CD4-positive, alpha-beta memory T cell (primary cell): ENCODE measurements at places on chromosomes 3 and 15. TPM values are rescaled to one million over a fixed set of nuclear protein-coding genes. Genes with fewer than 3 reads are reported as not detected.
A peak's percentile ranks its signal among the peaks of the same experiment; 100 is the strongest.

GRCh38 chr15:68298882-68299381, 21.4 kb downstream of the FEM1B start:
- peak overlapping the region; percentile 46 for H3K4me3 ChIP-seq
- DNase-seq: peak; percentile 44
- no peaks in the 10 kb centered on the region for H3K27me3 ChIP-seq
- no peaks in the 10 kb centered on the region for H3K36me3 ChIP-seq

DNA sequence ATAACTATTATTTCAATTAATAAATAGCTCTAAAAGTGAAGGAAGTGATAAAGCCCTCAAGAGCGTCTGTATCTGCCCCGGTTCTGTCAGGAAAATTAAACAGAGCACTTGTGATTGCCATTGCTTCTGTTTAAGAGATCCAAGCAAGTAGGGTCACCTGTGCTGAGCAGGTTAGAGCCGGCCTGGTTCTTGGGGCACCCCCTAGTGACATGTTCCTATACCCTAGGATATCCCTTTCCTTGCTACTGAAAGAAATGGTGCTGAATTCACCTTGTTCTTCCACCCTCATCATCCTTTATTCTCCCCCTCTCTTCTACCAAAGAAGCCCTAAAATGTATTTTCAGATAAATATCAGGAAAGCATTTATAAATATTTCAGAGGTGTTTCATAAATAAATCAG, 323.5 kb downstream of the RORA start:
- H3K27ac ChIP-seq: no peak overlapping the region
- H3K4me1 ChIP-seq: no peaks in the 10 kb centered on the region
- no peaks in the 10 kb centered on the region for H3K36me3 ChIP-seq
- no peak overlapping the region for H3K4me3 ChIP-seq

DNA sequence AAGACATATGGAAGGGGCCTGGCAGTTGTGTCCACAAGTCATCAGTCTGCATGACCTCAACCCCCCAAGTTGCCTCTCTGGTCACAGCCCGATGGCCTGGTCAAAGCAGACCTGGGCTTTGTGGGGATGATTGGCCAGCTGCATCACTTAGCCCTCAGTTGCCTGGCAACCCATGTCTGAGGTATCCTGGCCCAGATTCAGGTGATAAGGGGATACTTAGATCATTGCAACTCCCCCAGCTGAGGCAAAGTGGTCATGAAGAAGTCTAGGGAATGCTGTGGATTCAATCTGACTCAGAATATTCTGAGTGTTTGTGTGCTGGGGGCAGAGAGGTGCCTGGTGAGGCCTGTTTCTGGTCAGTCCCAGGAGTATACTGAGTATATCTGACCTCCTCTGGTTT, 5.0 kb downstream of the GPR156 start:
- DNase-seq: no peak
- no peaks in the 10 kb centered on the region for H3K4me1 ChIP-seq
- no peaks in the 10 kb centered on the region for H3K36me3 ChIP-seq
- H3K27ac ChIP-seq: no peak overlapping the region

The PAQR5 gene
- not detected for polyA plus RNA-seq

GRCh38 chr3:194081826-194082225, 54.1 kb upstream of the HES1 start:
- H3K4me3 ChIP-seq: no peak overlapping the region
- H3K27me3 ChIP-seq: no peaks in the 10 kb centered on the region
- H3K4me1 ChIP-seq: no peaks in the 10 kb centered on the region
- no peaks in the 10 kb centered on the region for H3K36me3 ChIP-seq
- H3K27ac ChIP-seq: no peak overlapping the region

The CFAP100 gene
- polyA plus RNA-seq: not detected

DNA sequence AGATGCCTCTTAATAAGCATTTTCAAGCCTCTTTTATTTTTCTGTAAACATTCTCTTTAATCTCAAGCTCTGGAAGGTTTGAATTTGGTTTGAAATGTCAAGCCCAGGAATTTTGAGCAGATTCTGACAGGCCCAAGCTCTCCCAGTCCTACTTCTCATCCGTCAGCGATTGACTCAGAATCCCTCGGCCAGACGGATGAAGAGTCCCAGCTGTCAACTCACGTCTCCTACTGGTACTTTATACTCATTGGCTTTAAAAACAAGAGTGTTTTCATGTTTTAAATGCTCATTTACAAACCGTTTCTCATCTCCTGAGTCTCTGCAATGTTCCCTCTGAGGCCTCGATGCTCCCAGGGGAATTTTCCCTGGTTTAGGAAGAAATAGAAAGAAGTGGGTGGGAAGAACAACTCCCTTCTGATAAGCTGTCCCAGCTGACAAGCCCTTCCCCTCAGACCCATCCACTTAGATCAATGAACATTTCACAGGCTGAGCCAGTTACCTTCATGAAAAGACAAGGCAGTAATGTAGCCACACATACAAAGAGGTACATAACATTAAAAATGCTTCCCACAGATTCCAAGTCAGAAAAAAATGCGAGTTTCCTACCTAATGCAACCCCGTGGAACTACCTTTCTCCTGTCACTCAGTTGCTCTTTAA, 478.2 kb upstream of the DPH6 start:
- H3K27me3 ChIP-seq: no peaks in the 10 kb centered on the region
- no peaks in the 10 kb centered on the region for H3K36me3 ChIP-seq
- no peak for DNase-seq
- no peak overlapping the region for H3K4me3 ChIP-seq
- H3K27ac ChIP-seq: no peak overlapping the region

DNA sequence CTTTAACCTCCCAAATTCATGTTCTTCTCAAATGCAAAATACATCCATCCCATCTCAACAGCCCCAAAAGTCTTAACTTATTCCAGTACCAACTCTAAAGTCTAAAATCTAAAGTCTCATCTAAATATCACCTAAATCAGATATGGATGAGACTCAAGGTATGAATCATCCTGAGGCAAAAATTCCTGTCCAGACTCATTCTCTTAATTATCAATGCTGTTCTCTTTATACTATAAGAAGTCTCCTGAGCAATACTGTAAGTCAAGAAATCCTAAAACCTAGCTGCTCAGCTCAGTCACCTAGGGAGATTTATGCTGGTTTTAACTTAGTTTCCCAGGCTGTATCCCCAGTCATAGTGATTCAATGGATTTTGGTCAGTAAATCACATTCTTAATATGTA, 11.1 kb downstream of the RAD18 start:
- H3K27me3 ChIP-seq: no peaks in the 10 kb centered on the region
- H3K36me3 ChIP-seq: no peaks in the 10 kb centered on the region
- no peak overlapping the region for H3K4me3 ChIP-seq
- no peak for DNase-seq
- H3K27ac ChIP-seq: no peak overlapping the region

DNA sequence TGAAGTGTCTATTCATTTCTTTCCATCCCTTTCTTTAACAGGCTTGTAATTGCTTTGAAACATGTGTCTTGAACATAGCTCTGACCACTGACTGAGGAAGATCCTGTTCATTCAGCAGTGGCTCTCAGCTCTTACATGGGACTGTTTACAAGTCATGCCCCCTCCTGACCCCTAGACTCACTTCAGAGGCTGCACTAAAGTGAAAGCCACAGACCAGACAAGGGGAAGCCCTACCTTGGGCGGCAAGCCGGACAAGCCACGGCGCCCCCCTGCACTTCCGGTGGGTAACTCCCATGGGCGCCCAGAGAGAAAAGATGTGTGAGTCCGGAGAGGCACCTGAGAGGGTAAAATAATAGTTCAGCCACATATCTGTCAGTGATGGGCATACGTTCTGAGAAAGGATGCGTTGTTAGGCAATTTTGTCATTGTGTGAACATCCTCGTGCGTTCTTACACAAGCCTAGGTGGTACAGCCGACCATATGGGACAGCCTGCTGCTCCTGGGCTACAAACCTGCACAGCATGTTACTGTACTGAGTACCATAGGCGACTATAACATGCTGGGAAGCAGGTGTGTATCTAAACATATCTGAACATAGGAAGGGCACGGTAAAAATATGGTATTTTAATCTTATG, 116.2 kb downstream of the CHSY1 start:
- no peak overlapping the region for H3K4me3 ChIP-seq
- no peaks in the 10 kb centered on the region for H3K27me3 ChIP-seq
- no peak overlapping the region for H3K27ac ChIP-seq
- H3K4me1 ChIP-seq: peaks cover 18% of the 10 kb centered on the region

- H3K4me1 ChIP-seq: peaks cover 19% of the 10 kb centered on the region
- DNase-seq: no peak
- no peaks in the 10 kb centered on the region for H3K27me3 ChIP-seq
- H3K4me3 ChIP-seq: no peak overlapping the region
- no peak overlapping the region for H3K27ac ChIP-seq
- peaks cover 17% of the 10 kb centered on the region for H3K36me3 ChIP-seq
Observed at GRCh38 chr3:184311633-184312032, 2.8 kb upstream of the EIF4G1 start.

The CCR2 gene
- 64.7 TPM for polyA plus RNA-seq

DNA sequence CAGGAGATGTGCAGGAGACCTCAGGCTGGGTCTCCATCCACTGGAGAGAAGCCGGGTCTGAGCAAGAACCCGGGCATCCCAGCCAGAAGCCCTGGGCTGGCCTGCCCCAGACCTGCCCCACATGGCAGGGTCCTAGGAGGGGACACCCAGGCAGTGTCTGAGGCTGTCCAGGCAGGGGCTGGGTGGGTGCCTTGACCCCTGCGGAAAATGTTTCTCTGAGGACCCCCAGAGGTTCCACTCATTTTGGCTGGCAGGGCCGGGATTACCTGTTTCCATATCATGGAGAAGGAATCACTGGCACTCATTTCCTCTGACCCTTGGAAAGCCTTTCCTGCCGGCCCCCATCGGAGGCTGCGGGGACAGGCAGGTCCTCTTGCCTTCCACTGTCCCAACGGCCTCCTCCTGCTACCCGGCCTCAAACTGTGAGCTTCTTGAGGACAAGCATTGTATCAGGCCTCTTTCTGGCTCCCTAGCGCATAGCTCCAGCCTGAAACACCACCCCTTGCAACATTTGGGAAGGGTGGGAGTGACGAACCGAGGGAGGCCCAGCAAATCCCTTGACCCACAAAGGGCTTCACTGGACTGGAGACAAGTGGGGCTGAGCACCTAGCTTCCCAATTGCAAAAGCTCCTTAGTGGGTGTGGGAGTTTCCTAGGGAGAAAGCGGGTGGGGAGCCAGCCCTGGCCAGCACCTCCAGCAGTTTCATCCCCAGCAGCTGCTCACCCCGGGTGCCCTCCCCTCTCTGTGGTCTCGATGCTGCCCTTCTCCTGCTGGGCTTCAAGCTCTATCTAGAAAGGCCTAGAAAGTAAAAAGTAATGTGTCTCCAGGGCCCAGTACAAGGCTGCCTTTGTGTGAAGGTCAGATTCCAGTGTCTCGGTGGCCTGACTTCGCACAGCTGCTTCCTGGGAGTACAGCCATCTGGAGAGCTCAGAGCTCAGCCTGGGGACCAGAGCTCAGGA, 29.7 kb downstream of the ACSBG1 start:
- H3K4me1 ChIP-seq: no peaks in the 10 kb centered on the region
- no peak overlapping the region for H3K27ac ChIP-seq
- DNase-seq: no peak
- H3K27me3 ChIP-seq: no peaks in the 10 kb centered on the region
- H3K36me3 ChIP-seq: no peaks in the 10 kb centered on the region

The GLT8D1 gene
- 68.8 TPM for polyA plus RNA-seq

DNA sequence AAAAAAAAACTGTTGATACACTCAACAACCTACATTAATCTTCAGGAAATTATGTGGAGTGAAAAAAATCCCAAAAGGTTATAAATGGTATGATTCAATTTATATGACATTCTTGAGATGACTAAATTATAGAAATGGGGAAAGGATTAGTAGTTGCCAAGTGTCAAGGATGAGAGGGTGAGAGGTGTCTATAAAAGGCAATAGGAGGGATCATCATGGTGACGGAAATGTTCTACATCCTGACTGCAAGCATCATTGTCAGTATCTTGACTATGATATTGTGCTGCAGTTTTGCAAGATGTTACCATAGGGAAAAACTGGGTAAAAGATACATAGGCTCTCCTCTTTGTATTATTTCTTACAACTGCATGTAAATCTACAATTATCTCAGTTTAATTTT, 125.6 kb downstream of the FRMD5 start:
- H3K4me1 ChIP-seq: no peaks in the 10 kb centered on the region
- no peaks in the 10 kb centered on the region for H3K36me3 ChIP-seq
- H3K27me3 ChIP-seq: no peaks in the 10 kb centered on the region

GRCh38 chr3:168984872-168985271, 678.6 kb downstream of the MECOM start:
- H3K36me3 ChIP-seq: no peaks in the 10 kb centered on the region
- no peaks in the 10 kb centered on the region for H3K4me1 ChIP-seq
- H3K27me3 ChIP-seq: no peaks in the 10 kb centered on the region
- no peak overlapping the region for H3K27ac ChIP-seq

The CADM2 gene
- polyA plus RNA-seq: 0.21 TPM

- no peak overlapping the region for H3K27ac ChIP-seq
- no peak overlapping the region for H3K4me3 ChIP-seq
- no peak for DNase-seq
Observed at GRCh38 chr15:91609966-91610365, 243.5 kb upstream of the SLCO3A1 start.

The NCKIPSD gene
- polyA plus RNA-seq: 16.1 TPM

DNA sequence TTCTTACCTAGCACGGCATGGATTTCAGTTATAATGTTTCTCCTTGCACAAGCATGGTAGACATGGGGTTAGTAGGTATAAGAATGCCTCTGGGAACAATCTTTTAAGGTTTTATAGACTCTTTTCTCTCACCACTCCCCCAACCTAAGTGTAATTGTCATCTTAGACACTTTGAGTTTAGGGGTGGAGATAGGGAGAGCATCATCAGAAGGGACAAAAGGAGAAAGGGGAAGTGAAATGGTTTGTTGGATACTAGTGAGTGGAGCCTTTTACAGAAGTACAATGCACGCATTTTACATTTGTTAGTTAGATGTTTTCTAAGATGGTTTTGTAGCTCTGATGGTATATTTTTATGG, 189.2 kb downstream of the TP63 start:
- H3K36me3 ChIP-seq: no peaks in the 10 kb centered on the region
- no peak overlapping the region for H3K27ac ChIP-seq
- H3K27me3 ChIP-seq: no peaks in the 10 kb centered on the region
- DNase-seq: no peak

The DPPA2 gene
- polyA plus RNA-seq: not detected

GRCh38 chr3:196073255-196073753, 8.6 kb downstream of the TFRC start:
- no peaks in the 10 kb centered on the region for H3K27me3 ChIP-seq
- peak; percentile 76 for DNase-seq
- no peak overlapping the region for H3K4me3 ChIP-seq
- peaks cover 57% of the 10 kb centered on the region for H3K36me3 ChIP-seq
- H3K4me1 ChIP-seq: peaks cover 38% of the 10 kb centered on the region

GRCh38 chr3:132198516-132198915, 118.7 kb upstream of the ACP3 start:
- H3K36me3 ChIP-seq: no peaks in the 10 kb centered on the region
- no peaks in the 10 kb centered on the region for H3K27me3 ChIP-seq
- no peak for DNase-seq
- no peak overlapping the region for H3K4me3 ChIP-seq
- H3K27ac ChIP-seq: no peak overlapping the region

- no peak for DNase-seq
- H3K4me1 ChIP-seq: no peaks in the 10 kb centered on the region
- H3K36me3 ChIP-seq: no peaks in the 10 kb centered on the region
- H3K4me3 ChIP-seq: no peak overlapping the region
- H3K27me3 ChIP-seq: no peaks in the 10 kb centered on the region
Observed at GRCh38 chr3:174102866-174103265, 705.3 kb downstream of the NLGN1 start.

The TM4SF18 gene
- not detected for polyA plus RNA-seq

The ST8SIA2 gene
- polyA plus RNA-seq: not detected

- H3K27me3 ChIP-seq: no peaks in the 10 kb centered on the region
- H3K36me3 ChIP-seq: no peaks in the 10 kb centered on the region
- no peak overlapping the region for H3K4me3 ChIP-seq
- DNase-seq: no peak
- H3K27ac ChIP-seq: no peak overlapping the region
- peaks cover 19% of the 10 kb centered on the region for H3K4me1 ChIP-seq
Observed at GRCh38 chr3:177279118-177279815, 82.0 kb upstream of the TBL1XR1 start.

The LMAN1L gene
- polyA plus RNA-seq: not detected

GRCh38 chr3:118785415-118785814, 249.2 kb downstream of the IGSF11 start:
- no peak overlapping the region for H3K27ac ChIP-seq
- H3K36me3 ChIP-seq: no peaks in the 10 kb centered on the region
